ENCODE measurements at places on chromosomes 5 and 9. TPM values are rescaled to one million over a fixed set of nuclear protein-coding genes. Genes with fewer than 3 reads are reported as not detected.

DNA sequence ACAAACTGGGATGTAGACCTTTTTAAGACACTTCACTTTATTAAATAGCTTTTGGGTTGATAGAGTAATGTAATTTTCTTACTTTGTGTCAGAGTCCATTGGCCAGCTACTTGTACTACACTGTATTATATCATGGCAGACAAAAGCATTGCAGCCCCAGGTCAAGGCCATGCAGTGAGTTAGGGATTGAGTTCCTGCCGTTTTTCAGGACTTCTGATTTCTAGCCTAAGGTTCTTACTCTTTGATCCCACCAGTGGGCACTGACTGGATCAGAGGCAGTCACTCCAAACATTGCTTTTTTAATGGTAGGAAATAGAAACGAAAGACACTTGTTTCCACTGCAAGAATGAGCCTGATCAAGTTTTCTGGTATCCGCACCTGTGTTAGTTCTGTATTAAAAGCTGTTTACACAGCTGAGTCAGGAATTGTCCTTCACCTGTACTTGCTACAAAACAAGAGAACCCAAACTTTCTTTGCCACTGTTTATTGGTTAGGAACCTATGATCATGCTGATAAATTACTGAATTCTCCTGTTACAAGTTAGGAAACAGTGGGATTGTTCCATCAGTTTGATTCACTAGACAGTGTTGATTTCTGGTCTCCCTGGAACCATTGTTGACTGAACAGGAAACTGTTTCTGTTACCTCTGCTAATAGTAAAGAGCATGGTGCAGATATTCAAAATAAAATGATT is 22.1 kb downstream of the LRRC70 start:
- no peak for DNase-seq
- no peaks in the 10 kb centered on the region for H3K36me3 ChIP-seq
- H3K27me3 ChIP-seq, result no peaks in the 10 kb centered on the region

GRCh38 chr5:66987949-66988838 is 208.4 kb downstream of the CD180 start:
- no peaks in the 10 kb centered on the region for H3K27me3 ChIP-seq
- DNase-seq, result peak; percentile 30
- H3K36me3 ChIP-seq, result no peaks in the 10 kb centered on the region
- no peaks in the 10 kb centered on the region for H3K4me1 ChIP-seq
- H3K4me3 ChIP-seq, result no peak overlapping the region
- no peak overlapping the region for H3K27ac ChIP-seq

- no peak overlapping the region for H3K27ac ChIP-seq
- H3K4me1 ChIP-seq, result no peaks in the 10 kb centered on the region
- H3K36me3 ChIP-seq, result no peaks in the 10 kb centered on the region
- no peak overlapping the region for H3K4me3 ChIP-seq
- H3K27me3 ChIP-seq, result no peaks in the 10 kb centered on the region
These were observed 498.1 kb upstream of the TNC start for GRCh38 chr9:115615821-115616665.

GRCh38 chr5:6480133-6481051 is 31.7 kb downstream of the UBE2QL1 start:
- no peaks in the 10 kb centered on the region for H3K27me3 ChIP-seq
- no peak overlapping the region for H3K27ac ChIP-seq
- no peak overlapping the region for H3K4me3 ChIP-seq
- no peaks in the 10 kb centered on the region for H3K36me3 ChIP-seq
- no peak for DNase-seq

DNA sequence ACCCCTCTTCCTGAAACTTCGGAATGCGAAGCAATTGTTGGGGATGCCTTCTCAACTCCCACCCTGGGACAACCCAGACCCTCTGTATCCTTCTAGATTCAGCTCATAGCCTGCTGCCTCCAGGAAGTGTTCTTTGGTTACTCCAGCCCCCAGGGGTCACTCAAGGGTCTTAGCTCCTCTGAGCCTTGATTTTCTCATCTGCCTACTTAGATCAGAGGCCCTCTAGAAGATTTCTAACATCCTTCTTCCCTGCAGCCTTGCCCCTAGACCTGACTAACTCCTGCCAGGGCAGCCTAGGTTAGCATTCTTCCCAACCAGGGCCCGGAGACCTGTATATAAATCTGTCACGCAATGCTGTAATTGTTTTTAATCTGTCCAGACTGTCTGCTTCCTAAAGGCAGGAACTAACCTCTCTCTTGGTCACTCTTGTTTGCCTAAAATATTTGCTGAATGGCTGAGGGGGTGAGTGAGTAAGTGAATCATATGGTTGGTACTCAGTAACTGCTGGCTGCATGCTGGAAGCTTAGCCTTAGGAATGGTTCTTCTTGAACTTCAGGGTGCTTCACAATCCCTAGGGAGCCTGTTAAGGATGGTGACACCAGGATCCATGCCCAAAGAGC is 8.2 kb downstream of the GALNT10 start:
- no peak for DNase-seq
- H3K4me1 ChIP-seq, result peaks cover 57% of the 10 kb centered on the region
- no peaks in the 10 kb centered on the region for H3K36me3 ChIP-seq

GRCh38 chr5:18333841-18334240 is 699.6 kb downstream of the TAF11L14 start:
- H3K27ac ChIP-seq, result no peak overlapping the region
- no peaks in the 10 kb centered on the region for H3K4me1 ChIP-seq
- H3K36me3 ChIP-seq, result no peaks in the 10 kb centered on the region
- H3K4me3 ChIP-seq, result no peak overlapping the region
- DNase-seq, result no peak

GRCh38 chr9:73151653-73152542 is at the start of gene ANXA1:
Gene ANXA1 (plus strand): TSS chr9:73151865. CDS start chr9:73158536, 6,671 bp downstream.
- H3K4me1 ChIP-seq, result peaks cover 61% of the 10 kb centered on the region
- H3K36me3 ChIP-seq, result no peaks in the 10 kb centered on the region
- no peaks in the 10 kb centered on the region for H3K27me3 ChIP-seq
- H3K4me3 ChIP-seq, result peak within 1 kb of the TSS; percentile 79
- peak; percentile 75 for DNase-seq

ZFP37 gene
- 3.1 TPM for polyA plus RNA-seq

All from CD8-positive, alpha-beta memory T cell (primary cell).